Forelimb muscle (tissue), 1 donor: ENCODE measurements at places on chromosomes 13 and 19.

DNA sequence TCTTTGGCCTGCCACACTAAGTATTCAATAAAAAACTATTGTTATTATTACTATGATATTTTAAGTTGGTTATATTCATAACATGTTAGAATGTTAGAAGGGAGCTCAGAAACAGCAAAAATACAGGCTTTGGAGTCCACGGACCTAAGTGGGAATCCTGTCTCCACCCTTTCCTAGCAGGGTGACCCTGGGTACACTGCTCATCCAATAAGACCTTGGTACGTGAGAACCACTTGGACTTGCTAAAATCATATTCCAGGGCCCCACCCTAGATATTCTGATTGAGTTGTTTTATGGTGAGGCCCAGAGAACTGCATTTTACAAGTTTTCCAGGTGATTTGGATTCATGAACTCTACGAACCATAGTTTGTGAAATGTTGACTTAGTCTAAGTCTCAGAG lies 47.4 kb upstream of the KL start:
- no peak for DNase-seq

DNA sequence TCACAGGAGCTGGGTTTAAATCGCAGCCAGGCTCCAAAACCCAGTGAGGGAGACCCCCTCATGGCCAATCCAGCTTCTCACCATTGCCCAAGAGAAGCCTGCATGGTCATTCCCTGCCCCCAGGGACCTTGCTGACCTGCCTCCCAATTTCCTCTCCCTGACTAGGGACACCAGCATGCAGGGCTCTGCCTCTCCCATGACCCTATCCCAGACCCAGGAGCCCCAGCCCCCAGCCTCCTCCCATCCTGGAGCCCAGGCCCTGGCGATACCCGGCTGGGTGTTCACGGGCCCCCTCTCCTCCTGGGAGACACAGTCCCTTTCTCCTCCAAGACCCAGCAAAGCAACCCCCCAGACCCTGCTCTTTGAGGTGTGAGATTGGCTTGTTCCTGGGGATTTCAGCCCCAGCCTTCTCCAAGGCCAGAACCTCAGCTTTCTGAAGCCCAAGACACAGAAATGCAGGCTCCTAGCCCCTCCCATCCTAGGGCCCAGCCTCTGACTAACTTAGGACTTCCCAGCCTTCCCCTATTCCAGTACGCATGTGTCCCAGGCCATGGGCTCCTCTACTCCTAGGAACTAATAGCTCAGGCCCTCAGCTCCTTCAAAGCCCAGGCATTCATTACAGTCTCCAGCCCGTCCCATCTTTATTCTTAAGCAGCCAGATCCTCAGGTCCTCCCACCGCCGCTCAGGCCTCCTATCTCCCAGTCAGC lies 1.1 kb downstream of the GYS1 start:
- peak; percentile 44 for DNase-seq

GRCh38 chr13:28475916-28476725 lies 18.8 kb downstream of the FLT1 start:
- DNase-seq = no peak

DNA sequence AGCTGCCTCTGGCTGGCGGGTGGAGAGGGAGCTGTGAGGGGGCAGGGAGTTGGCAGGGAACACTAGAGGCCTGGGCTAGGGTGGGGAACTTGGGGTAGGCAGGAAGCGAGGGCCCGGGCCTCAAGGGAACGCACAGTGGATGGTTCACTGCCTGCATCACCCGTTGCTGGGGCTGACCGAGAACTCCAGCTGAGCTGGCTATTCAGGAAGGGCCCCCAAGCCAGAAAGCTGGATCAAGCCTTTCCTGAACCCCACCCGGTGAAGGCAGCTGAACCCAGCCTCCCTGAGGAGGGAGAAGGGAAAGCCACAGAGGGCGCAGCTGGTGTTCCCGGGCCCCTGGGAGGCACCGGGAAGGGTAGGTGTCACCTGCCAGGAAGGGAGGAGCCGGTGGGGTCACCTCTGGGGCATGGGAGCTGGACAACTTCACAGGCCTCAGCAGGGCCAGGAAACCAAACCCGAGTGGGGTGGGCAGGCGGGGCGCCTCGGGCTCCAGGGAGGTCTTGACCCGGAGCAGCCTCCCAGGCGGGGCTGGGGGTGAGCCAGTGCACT lies 13.9 kb downstream of the PALM start:
- no peak for DNase-seq

DNA sequence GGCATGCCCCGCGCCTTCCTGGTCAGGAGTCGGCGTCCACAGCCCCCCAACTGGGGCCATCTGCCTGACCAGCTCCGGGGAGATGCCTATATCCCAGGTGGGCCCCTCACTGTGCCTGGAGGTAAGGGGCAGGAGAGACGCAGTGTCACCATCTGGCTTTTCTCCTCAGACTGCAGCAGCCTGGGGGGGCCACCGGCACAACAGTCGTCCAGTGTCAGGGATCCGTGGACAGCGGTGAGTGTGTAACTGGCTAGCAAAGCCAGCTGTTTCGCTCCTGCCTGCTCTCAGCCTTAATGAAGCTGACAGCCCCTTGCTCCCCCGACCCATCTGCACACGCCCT lies 227 bp downstream of the OVOL3 start:
- no peak for DNase-seq

DNA sequence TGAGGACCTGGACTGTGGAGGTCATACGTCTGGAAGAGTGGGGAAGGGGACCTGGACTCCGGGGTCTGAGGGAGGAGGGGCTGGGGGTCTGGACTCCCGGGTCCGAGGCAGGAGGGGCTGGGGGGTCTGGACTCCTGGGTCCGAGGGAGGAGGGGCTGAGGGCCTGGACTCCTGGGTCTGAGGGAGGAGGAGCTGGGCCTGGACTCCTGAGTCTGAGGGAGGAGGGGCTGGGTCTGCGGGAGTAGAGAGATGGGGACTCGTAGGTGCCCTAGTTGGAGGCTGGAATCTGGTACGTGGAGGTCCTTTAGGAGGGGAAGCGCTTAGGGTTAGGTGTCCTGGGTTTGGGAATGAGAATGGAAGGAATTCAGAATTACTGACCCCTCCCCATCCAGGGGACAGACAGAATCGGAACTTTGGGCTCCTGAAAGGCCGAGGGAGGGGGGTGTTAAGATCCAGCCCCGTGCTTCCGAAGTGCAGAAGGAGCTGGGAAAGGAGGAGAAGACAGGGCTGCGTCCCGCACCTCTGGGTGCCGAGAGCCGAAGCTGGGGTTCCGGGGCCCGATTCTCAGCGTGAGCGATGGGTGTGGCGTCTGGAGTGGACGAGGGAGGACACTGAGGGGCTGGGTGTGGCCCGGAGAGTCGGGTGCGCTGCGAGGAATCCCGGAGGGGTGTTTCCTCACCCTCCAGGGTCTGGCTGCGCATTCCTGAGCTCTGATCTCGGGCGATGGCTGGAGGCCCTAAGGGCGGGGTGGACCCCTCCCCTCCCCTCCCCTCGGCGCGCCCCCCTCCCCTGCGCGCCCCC lies 608 bp downstream of the MYADM start:
- DNase-seq = no peak

DNA sequence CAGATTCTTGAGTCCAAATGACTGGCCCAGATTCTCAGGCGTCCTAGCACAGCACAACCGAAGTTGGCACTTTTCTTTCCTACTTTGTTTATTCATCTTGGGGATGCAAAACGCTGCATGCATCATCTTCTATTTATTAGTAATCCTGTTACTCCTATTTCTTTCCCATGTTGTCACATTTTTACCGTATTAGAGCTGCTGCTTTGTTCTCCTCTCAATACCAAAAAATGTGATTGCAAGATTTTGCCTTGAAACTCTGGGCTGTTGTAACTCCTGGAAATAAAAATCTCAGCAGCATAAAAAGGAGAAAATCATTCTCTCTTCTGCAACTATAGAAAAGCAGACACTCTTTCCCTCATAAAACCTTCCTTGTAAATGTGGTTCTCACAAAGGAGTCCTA lies 12.9 kb upstream of the IGSF23 start:
- DNase-seq = no peak

DNA sequence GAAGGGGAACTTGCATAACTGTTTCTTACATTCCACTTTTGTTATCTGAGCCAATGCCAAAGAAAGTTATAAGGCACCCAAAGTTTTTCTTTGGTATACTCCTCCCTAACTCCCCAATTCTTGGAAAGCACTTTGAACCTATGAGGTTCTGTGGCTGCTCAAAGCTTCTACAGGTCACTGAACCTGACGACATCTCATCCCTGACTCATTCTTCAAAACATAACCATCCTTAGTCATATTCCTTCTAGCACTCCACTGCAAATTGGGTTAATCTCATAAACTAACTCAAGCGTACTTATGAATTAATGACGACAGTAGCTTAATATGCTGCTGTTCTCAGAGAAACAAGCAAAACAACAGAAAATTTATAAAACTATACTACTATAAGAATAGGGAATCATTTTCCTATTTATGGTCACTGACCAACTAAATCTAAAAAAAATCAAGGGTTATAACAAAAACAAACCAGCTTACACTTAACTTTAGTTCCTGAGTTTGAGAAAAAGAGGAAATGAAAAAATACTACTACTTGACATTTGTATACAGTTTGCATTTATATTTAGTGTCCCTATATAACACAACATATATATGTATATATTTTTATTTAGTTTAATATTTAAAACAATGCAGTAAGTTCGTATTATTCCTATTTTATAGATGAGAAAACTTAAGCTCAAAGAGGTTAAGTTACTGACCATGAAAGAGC lies 69.1 kb downstream of the CAB39L start:
- no peak for DNase-seq

DNA sequence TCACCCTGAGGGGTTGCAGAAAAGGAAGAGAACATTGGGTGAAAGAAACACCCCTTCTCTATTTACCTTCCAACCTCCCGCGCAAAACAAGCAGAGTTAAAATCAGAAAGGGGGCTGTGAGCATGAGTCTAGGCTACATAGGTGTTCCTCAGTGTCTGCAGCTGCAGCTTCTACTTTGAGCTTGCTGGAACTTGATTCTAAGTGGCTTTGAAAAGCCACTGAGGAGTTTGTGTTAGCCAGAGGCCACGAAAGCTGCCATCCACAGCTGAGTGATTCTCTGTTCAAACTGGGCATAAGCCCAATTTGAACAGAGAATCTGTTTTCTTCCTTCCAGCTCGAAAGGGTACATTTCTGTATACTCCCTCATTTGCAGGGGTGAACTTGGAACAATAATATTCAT lies 343.9 kb downstream of the PCDH9 start:
- no peak for DNase-seq

DNA sequence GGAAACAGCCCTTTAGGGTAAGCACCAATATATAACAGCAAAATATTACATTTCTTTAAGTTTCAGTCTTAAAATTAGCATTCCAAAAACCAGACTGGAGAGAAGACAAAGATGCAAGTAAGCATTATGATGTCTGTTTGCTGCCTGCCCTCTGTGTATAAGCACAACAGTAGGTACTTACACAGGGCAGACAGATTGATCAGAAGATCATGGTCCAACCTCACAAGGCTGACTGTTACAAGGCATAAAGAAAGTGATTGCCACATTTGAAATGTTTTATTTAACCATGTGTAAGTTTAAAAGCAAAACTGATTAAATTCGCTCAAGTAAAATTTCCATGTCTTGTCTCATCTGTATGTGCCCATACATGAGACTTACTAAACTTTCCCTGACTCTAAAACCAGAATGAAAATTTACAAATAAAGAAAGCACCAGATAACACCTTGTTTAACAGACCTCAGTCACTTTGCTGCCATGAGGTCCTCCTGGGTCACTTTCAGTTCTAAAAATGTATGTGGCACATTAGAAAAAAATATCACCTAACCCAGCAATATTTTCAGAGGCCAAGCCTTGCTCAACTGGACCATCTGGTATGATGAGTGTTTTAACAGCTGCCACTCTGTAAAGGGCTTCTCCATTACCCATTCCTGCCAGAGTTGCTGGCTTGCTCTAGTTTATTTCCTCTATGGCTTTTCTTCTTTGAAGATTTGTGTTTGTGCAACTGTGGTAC lies 297.0 kb downstream of the RBM26 start:
- DNase-seq = no peak

- DNase-seq = no peak
Observed at GRCh38 chr13:42485272-42485671, 88.7 kb upstream of the TNFSF11 start.

DNA sequence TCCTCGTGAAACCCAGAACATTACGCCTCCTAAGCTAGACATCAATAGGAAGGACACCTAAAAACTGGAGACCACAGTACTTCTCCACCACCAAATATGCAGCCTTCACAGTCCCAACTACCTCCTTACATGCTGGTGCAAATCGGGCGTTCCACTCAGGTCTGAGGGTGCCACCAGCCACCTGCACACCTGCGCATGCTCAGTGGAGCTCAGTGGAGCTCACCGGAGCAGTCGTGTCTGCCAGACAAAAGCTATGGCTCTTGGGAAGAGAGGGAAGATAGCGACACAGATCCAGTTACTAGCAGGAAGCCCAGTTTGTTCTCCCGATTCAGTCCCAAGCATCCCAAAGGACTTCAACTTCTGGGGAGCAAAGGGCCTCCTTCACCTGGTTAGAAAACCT lies 237.1 kb downstream of the TSHZ3 start:
- DNase-seq = no peak

GRCh38 chr19:14027856-14028450 lies at the start of gene RLN3:
TSS of gene RLN3 (plus strand) at chr19:14028148. CDS start at chr19:14028205, 57 bp downstream.
- DNase-seq = no peak

DNA sequence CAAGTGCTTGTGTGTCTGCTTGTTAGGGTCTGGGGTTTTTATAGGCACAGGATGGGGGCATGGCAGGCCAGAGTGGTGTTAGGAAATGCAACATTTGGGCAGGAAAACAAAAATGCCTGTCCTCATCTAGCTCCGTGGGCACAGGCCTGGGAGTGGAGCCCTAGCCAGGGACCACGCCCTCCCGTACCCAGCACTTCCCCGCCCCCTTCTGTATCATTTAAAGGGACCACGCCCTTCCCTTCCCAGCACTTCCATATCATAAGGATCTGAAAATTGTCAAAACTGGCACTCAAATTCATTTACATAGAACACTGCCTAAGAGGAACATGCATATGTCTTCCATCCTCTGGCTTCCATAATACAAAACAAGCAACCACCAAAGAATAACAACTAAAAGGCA lies 185.8 kb downstream of the B3GLCT start:
- DNase-seq = no peak

DNA sequence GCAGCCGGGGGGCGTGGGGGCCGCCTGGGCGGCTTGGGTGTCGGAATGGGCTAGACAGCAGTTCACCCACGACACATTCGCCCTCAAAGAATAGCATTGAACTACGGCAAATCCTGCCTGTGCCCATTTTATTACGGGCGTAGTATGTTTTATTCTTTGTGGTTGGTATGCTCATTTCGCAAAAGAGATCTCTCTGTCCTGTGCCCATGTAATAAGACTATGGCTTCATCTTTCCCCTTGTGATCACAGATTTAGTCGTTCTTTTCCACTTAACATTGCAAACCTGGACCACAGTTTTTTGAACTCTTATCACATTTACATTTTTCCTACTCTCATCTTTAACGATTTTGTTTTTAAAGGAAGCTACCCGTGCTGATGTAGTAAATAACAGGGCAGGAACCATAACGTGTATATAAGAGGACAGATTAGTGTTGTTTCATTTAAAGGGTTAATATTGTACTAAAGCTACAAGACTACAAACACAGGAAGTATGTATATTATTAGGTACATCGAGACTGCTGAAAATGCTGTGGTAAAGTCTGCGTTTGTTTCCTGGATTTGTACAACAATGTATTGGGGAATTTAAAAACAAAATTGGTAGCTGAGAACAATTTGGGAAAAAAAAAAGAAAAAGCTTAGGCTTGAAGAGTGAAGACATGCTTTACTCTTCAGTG lies 3.2 kb upstream of the MYCBP2 start:
- DNase-seq = no peak

- no peak for DNase-seq
Observed at GRCh38 chr19:50896591-50897190, 14.5 kb downstream of the KLK4 start.
